ENCODE measurements at places on chromosomes 4 and X.

DNA sequence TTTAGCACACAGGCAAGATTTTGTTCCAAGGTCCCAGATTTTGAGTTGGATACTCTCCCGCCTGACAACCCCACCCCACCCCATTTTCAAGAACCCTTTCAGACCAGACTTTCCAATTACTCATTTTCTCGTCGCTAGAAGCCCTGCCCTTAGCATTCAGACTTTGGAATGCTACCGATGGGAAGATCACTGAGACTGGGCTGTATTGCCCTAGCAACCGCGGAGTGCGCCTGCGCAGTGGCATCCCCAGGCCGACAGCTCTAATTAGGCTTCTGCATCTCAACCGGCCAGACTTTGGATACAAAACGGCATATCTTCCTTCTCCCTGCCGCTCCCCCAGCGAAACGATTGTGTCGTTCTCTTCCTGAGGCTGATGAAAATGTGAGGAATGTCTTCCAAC lies 3.4 kb downstream of the MAGEE2 start:
- DNase-seq, result no peak

- DNase-seq, result no peak
Observed at GRCh38 chrX:9130031-9130430, 96.1 kb upstream of the FAM9B start.

DNA sequence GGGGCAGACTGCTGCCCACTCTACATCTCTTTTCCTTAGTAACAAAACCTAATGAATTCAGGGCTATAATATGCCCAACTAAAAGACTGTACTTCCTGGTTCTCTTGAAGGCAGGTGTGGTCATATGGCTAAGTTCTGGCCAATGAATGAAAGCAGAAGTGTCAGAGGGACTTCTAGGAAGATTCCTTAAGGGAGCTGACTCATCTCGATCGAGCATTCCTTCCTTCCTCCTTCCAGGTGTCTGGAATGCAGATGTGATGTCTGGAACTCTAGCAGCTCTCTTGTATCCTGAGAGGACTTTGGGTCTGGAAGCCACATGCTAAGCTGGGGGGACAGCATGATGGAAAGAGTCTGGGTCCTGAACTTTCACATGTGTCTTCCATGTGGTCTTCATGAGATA lies 116.2 kb upstream of the STX18 start:
- no peak for DNase-seq

DNA sequence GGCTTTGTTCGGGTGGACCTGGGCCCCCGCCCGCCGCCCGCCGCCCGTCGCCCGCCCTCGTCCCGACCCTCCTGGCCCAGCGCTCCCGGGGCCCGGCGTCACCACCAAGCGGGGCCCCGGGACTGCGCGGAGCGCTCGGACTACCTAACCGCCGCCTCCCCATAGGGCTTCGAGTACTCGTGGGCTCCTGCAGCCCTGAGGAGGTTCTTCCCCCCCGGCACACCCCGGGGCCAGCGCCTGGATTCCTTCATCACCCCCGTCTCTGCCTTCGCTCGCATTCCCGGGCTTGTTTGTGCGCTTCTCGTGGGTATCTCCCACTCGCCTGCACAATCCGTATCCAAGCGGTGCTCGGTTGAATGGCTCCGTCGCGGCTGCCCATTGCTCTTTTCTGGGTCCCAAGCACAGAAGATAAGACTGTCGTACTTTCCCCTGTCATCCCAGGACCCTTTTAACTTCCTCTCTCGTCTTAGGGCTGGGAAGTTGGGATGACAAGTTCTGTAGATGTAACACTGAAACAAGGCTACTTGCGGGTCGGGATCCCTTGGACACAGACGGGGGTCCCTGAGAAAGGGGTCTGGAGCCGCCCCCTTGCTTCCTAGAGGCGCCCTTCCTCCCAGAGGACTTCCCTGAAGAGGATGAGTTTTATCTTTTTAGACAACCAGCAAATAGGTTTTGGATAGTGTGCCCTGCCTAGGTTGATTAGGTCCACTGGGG lies 565 bp downstream of the MOB1B start:
- peak; percentile 64 for DNase-seq

DNA sequence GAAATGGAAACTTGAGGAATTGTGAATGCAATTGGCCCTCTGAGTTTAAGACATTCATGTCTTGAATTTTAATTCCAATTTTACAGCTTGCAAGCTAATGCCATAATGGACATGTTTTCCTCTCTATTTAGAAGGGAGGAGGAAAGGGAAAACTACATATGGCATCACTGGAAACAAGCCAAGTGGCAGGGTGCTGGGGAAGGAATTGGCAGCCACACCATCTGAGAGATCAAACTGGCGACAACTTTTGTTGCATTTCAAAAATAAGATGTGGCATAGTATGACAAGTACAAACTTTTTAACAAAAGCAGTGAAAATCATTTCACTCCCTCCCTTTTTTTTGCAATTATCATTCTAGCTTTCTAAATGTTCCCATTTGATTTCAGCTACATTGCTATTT lies 615.6 kb downstream of the CENPC start:
- DNase-seq, result no peak

DNA sequence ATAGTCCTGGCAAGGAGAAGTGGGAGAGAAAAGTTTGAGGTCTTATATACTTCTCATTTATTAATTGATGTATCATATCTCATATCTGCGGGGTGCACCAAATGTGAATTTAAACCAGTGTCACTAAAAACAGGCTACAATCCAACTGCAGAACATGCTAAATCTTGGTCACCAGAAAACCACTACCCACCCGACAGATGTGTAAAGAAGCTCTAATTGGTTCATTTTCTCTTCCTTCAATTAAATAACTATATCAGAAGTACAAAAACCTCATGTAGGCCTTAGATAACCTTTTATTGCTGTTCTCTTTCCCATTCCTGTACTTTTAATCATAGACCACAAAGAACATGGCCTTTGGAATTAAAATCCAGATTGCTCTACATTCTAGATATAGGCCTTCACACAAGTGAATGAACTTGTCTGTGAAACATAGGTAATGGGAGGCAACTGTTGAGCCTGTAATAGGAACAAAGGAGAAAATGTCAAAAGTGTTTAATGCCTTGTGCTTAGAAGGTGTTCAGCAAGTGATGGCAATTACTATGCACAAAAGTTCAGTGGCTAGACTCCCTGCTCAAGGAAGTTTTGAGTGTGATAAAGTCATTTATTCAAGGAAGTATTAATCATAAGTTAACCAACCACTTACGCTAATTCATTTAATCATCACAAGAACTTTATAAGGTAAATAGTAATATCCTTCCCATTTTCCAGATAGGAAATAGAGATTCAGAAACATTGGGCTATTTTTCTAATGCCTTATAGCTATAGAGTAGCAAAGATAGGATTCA lies 425.6 kb downstream of the INPP4B start:
- no peak for DNase-seq

DNA sequence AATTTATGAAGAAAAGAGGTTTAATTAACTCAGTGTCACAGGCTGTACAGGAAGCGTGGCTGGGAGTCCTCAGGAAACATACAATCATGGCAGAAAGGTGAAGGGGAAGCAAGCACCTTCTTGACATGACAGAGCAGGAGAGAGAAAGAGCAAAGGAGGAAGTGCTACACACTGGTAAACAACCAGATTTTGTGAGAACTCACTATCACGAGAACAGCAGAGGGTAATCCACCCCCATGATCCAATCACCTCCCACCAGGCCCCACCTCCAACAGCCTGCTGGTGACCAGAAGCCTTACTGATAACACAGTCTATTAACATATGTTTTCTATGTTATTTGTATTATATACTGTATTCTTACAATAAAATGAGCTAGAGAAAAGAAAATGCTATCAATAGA lies 254.8 kb downstream of the PCDH10 start:
- DNase-seq, result no peak

- DNase-seq, result no peak
Observed at GRCh38 chrX:78746496-78746895, 1.0 kb upstream of the LPAR4 start.

GRCh38 chr4:152399246-152399645 lies 136.6 kb downstream of the FBXW7 start:
- no peak for DNase-seq

- DNase-seq, result no peak
Observed at GRCh38 chr4:96713271-96713850, 873.5 kb downstream of the PDHA2 start.

DNA sequence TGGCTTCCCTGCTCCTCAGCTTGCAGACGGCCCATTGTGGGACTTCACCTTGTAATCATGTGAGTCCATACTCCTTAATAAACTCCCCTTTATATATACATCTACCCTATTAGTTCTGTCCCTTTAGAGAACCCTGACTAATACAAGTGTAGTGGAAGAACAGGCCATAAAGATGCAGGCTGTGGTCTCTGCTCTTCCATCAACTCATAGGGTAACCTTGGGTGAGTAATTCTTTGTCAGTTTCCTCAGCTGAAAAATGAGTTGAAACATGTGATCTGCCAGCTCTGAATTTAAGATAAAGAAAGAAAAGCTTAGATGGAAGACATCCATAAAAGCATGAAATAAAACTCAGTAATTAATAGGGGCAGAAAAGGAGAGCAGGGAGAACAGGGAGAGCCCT lies 103.6 kb downstream of the ENOX2 start:
- no peak for DNase-seq

GRCh38 chr4:47432749-47433148 lies 30.8 kb downstream of the COMMD8 start:
- DNase-seq, result no peak

GRCh38 chr4:142582340-142582739 lies 263.8 kb downstream of the INPP4B start:
- no peak for DNase-seq

GRCh38 chr4:155442267-155443105 lies 65.7 kb upstream of the MAP9 start:
- peak; percentile 71 for DNase-seq

- no peak for DNase-seq
Observed at GRCh38 chrX:55008571-55009358, 8.6 kb downstream of the APEX2 start.

DNA sequence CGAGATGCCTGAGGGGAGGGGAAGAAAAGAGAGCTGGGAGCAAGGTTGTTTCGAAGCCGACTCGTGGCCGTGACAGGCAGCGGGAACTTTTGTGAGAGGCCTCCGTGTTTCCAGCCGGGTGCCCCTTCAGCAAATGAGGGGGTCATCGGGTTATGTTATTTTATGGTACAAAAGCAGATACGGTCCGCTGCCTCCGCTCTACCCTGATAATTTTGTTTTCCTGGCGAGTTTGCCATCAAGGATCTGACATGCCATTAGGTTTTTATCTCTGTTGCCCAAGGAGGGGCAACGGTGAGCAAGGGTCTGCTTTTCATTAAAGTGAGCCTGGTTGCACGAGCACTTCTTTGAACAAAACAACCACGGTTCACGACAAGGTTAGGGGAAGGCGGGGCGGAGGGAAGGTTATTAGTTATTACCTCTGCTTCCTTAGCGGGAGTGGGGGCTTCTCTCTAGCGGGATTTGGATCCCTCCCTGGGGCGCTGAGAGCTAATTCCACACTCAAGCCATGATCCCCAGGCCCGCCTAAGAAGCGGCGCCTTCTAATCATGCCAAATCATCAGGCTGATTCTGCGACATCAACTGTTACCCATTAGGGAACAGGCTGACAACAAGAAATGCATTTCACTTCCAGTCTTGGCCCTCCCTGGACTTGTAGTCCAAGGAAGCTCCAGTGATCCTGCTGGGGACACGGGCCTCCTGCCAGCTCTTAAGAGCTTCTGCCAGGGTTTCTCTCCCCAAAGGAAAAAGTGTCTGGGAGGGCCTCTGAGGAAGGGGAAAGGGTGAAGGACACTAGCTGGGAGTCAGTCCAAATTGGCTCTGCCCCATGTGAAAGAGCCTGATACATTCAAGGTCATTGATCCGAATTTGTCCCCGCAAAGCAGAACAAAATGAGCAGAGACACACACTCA lies 617.7 kb downstream of the MID1IP1 start:
- no peak for DNase-seq

DNA sequence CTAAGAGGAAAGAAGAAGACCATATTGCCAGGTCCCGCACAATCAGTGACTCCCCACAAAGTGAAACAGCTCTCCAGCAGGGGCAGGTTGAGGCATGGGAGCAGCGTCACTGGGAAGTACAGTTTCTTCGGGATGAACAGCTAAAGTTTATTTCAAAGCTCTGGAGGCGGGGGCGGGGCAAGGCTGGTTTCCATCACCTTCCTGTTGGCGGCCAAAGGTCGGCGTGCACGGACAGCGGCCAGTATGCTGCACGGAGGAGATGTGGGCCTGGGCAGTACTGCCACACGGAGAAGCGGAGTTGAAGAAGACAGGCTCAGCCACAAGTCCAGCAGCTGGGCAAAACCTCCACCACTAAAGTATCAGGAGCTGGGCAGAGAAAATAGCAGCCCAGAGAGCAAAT lies 951 bp upstream of the ZNF518B start:
- no peak for DNase-seq

DNA sequence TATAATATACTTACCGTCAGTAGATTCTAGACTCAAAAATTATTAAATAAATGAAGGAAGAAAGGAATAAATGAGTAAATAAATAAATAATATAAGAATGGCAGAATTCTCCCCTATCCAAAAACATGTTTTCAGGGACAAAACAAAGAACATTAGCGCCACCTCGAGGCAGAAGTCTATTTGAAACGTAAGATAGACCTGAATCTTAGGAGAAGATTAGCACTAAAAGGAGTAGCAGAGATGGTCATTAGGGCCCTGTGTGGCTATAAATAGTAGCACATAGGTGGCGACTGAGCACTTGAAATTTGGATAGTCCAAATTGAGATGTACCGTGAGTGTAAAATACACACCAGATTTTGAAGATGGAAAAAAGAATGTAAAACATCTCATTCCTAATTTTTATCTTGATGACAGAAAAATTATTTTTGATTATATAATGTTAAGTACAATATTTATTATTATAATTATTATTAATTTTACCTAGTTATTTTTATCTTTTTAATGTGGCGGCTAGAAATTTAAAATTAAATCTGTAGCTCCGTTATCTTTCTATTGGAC lies 24.3 kb upstream of the SRD5A3 start:
- DNase-seq, result peak; percentile 27

- peak; percentile 14 for DNase-seq
Observed at GRCh38 chr4:140876615-140877364, 120.6 kb upstream of the TBC1D9 start.

GRCh38 chr4:85862896-85863295 lies 387.9 kb downstream of the ARHGAP24 start:
- DNase-seq, result no peak

- DNase-seq, result no peak
Observed at GRCh38 chr4:23894021-23894420, 4.2 kb upstream of the PPARGC1A start.

GRCh38 chr4:187903106-187903505 lies 92.5 kb upstream of the ZFP42 start:
- no peak for DNase-seq

DNA sequence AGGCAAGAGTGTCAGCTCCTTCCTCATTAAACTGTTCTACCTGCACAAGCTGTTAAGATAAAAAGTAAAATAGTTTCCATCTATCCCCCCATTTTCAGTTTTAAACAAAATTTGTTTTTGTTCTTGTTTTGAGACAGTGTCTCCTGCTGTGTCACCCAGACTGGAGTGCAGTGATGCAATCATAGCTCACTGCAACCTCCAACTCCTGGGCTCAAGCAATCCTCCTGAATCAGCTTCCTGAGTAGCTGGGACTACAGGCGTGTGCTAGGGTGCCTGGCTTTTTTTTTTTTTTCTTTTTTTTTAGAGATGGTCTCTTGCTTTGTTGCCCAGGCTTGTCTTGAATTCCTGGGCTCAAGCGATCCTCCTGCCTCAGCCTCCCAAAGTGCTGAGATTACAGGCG lies 105.4 kb downstream of the HS6ST2 start:
- no peak for DNase-seq

All from AG08396 (cell line).